ENCODE measurements at places on chromosomes 4 and X.

- peak; percentile 39 for DNase-seq
Measured at GRCh38 chrX:40406330-40406859, 174.4 kb upstream of the ATP6AP2 start.

GRCh38 chr4:89129080-89129640, 17.8 kb downstream of the TIGD2 start:
- no peak for DNase-seq

DNA sequence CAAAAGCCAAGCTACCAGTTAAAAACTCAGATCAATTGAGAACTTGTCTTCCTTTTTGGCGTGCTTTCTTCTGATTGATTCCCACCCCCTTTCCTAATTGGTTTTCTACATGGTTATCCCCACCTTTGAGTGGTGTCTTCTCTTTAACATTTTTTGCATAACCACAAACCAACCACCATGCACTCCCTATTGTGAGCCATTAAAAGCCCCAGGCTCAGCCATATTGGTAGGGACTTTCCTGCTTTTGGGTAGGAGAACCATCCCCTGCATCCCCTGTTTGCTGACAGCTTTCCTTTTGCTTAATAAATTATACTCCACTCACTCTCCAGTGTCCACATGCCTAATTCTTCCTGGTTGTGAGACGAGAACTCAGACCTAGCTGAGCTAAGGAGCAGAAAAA, 1651.4 kb upstream of the IGFBP7 start:
- DNase-seq = no peak

- DNase-seq = no peak
Measured at GRCh38 chr4:57151481-57151880, 41.3 kb upstream of the IGFBP7 start.

DNA sequence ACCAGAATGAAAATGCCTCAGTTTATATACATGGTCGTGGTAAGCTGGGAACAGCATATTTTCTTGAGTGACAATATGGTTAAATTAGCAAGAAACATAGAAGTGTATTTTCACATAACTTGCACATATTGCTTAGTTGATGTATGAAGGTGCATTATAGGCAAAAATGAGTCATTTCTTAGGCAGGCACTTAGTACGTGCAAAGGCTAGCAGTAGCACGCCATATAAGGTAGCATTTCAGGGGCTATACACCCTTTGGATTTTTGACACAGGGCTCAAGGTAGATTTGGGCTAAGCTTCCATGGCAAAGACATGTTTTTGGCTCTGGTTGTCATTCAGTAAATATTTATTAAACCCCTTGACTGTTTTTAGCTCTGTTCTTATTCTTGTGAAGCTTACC, 33.1 kb downstream of the PCDH7 start:
- DNase-seq = no peak

- DNase-seq = no peak
Measured at GRCh38 chr4:13612569-13612968, 15.0 kb downstream of the BOD1L1 start.

DNA sequence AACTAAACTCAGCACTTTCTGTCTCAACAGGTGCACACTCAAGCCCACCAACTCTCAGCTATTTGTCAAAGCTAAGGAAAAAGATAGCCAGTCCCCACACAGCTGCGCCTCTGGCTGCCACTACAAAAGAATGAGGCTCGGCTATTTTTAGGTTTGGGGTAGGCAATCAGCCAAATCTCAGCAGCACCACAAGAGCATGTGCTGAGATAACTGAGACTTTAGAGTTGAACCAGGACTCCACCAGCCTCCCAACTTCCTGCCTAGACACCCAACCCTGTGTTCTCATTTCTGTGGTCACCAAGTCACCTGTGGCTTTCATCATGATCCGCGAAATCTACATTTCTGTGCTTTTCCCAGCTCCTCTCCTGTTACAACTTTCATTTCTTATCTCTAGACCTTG, 28.0 kb downstream of the DMD start:
- peak; percentile 39 for DNase-seq

DNA sequence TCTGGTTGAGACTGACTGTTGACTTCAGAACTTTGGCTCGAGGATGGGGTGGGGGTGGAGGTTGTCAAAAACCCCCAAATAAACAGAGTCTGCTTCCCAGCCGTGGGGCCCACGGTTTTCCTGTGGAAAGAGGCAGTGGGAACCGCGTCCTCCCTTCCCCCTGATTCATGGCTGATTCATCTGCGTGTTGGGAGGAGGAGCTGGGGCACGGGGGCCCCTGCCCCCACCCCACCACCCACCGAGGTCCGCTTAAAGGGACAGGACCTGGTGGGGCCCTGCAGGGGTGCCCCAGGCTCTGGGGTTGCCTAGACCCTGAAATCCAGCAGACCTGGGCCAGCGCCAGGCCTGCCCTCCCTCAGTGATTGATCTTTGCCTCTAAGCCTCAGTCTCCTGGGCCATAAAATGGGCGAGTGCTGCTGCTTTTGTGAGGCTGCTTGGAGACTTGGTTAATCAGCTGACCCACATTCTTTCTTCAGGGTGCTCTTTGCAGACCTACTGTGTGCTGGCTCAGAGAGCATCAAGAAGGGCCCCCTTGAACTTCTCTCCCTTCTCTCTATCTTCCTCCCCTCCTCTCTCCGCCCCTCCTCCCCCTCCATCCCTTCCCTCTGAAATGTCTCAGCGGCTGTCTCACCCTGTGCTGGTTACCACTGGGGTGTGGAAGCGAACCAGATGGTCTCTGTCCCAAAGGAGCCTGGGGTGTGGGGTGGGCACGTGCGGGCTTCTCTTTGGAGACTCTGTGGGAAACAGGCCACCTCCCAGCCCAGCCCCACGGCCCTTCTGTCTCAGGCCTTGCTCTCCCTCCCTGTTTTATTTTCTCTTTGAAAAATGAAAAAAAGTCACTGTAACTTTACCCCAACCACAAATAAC, 9.1 kb downstream of the HTRA3 start:
- no peak for DNase-seq

- DNase-seq = no peak
Measured at GRCh38 chr4:90349636-90350035, 222.4 kb downstream of the CCSER1 start.

DNA sequence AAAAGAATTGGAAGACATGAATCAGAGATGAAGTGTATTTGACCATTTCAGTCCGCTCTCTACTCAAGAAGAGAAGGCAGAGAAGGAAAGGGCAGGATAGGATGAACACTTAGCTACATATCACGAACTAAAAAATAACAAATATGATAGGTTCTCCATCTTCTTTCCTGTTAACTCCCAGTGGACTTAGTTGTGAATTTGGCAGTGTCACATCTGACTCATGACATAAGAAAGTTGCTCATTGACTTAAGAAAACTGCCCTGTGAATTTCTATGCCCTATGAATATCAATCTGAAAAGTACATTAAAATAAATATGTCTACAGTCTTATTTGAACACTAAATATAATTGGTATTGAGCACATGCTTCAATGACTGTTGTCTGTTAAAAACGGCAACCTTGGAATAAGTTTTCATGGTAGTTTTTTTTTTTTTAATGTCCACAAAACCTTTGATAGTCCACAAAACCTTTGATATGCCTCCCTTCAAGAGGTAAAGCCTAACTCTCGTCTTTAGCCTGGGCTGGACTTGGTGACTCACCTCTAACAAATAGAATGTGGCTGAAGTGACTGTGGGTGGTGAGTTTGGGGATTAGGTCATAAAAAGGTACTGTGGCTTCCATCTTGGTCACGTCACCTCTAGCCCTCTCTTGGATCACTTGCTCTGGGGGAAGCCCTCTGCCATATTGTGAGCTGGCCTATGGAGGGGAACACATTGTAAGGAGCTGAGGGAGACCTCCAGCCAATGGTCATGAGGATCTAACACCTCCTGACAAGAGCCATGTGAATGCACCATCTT, 184.7 kb upstream of the S100G start:
- DNase-seq = no peak

DNA sequence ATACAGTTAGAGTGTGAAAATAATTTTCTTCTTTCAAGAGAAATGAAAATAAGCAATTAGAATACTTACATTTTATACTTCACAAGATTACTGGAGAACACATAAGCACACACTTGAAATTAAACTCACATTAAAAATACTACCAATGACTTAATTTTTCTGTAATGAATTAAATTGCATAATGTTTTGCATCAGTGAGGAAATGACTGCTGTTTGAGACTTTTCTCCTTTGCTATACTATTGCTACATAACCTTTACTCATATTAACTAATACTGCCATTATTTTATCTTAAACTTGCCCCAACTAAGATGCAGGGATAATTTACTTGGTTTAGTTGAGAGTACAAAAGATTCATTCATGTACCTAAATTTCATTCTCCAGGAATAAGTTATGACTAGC, 590.9 kb downstream of the ARAP2 start:
- no peak for DNase-seq

- DNase-seq = no peak
Measured at GRCh38 chr4:77992581-77992980, 64.5 kb upstream of the FRAS1 start.

DNA sequence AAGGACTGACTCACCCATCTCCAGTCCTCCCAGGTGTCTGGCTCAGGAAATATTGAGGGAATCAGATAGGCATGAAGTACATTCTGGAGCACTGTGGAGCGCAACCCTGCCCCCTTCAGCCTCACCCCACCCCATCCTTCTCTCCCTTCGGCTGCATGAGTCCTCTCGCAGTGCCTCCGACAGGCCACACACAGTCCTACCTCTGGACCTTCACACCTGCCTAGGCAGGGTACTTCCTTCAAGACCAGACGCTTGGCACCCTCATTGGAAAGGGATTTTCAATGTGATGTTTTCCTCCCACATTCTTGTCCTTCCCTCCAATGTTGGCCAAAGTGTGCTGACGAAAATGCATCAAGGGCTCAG, 26.8 kb upstream of the PPP2R2C start:
- no peak for DNase-seq

DNA sequence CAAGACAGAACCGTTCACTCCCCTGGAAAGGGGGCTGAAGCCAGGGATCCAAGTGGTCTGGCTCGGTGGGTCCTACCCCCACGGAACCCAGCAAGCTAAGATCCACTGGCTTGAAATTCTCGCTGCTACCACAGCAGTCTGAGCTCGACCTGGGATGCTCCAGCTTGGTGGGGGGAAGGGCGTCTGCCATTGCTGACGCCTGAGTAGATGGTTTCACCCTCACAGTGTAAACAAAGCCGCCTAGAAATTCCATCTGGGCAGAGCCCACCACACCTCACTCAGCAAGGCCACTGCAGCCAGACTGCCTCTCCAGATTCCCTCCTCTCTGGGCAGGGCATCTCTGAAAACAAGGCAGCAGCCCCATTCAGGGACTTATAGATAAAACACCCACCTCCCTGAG, 13.4 kb upstream of the PBDC1 start:
- DNase-seq = no peak

Measured in pons (tissue), 1 donor.